CD8-positive, alpha-beta T cell (primary cell): ENCODE measurements at places on chromosomes 6 and 20.

DNA sequence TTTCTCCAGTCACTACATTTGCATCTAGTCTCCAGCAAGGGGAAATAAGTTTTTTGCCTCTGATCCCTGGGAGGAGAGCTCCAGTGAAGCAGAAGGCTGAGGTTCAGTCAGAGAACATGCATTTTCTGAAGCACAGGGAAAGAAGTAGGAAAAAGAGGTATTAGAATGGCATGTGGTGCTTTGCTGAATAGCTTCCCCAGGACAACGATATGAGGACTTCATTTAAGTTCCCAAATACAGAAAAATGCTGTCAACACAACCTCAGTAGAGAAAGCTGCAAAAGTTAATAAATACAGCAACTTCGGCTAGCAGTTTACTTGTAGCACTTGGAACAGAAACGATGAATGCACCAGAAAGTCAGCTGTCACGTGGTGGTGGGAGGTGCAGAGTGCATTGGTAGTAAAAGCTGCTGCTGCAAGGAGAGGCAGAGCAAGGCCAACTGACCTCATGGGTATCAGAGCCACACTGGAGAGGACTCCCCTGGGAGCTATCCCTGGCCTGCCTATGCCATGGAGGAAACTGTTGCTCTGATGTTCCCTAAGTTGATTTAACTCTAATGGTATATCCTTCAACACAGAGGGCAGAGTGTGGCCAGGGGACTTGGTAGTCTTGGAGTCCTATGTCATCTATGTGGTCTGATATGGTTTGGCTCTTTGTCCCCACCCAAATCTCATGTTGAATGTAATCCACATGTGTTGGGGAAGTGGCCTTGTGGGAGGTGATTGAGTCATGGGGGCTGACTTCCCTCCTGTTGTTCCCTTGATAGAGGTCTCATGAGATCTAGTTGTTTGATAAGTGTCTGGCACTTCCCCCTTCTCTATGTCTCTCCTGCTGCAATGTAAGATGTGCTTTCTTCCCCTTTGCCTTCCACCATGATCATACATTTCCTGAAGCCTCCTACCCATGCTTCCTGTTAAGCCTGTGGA is 85.9 kb downstream of the ADTRP start:
- DNase-seq, result no peak

DNA sequence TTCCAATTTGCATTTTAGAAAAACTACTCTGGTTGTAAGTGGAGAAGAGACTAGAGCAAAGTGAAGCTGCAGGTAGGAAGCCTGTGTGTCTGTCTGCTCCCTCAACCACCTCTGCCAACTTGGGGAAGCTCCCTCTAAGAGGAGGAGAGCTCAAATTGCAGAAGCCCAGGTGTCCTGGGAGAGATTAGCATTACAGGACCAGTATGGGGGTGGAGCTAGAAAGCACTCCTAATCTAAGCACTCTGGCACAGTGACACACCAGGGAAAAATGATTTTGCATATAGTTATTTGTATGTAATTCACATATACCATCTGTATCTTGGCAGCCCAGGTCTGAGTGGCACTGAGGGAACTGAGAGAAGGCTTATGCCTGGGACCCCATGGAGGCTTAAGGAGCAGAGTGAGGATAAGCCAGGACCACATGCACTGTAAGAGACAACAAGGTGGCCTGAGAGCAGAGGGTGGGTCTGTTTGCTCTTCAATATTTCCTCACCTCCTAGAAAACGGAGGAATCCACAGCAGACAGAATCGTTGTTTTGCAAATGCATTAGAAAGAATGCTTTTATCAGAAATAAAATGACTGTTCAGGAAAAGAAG is 13.6 kb downstream of the GSTA2 start:
- no peak for DNase-seq

GRCh38 chr6:13560651-13561044 is 13.8 kb upstream of the SIRT5 start:
- no peak for DNase-seq

DNA sequence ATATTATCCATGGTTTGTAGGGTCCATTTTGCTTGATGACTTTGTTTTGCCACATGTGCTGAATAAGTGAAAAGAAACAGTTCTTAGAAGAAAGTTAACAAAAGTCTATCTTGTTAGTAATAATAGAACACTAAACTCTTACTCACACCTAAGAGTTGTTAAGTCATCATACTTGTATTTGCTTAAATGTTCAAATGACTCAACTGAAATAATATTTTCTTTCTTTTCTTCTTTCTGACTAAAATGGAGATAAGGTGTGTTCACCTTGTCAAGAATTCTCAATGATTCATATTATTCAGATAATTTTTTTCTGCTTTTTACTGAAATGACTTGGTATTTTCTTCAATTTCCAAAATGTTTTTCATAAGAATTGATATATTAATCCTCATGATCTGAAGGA is 327.2 kb downstream of the HTR1B start:
- no peak for DNase-seq

GRCh38 chr6:64622944-64623343 is 987.3 kb downstream of the PHF3 start:
- DNase-seq, result no peak

GRCh38 chr6:26156850-26157250 is 69.6 kb downstream of the HFE start:
- no peak for DNase-seq

DNA sequence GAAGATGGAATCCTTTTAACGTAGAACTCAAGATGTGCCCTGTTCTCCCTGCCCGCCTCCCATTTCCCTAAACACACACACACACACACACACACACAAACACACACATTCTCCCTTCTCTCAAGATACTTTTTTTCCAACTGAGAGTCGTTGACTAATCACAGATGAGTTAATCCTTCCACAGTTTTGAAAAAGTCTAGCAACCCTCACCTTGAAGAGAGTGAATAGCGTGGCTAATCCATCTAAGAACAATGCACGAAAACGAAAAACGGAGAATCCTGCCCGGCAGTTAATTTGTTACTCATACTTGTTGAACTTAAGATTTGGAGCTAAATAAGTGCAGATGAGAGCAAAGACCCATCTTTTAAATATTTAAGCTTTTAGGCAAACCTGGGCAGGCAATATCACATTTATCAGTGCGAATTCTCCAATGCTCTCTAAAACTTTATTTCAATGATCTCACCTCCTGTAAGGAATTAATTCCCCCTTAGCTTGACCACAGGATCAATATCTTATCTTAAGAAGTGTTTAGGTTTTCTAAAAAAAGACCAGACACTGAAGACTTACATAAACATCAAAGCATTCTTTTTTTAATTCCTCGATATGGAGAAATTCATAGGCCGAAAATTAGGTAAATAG is 1.1 kb downstream of the AGPAT4 start:
- DNase-seq, result no peak

- DNase-seq, result no peak
Observed at GRCh38 chr20:48382304-48382703, 445.5 kb downstream of the PREX1 start.

DNA sequence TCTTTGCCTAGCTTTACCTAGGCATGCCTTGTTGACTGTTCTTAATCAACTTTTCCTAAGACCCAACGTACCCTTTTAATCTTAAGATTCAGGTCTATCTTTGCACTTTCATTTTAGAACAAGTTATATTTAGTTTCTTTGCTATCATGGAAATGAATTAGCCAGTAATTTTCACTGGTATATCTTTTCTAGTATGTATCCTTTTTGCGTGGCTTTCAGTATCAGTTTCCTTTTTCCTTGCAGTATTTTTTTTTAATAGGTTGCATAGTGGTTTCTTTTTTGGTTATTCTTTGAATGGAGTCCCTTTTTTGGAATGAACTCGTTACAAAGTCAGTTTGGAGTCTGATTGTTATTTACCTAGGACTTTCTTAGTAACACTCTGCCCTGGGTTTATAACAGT is 7.3 kb downstream of the ANKEF1 start:
- DNase-seq, result no peak

DNA sequence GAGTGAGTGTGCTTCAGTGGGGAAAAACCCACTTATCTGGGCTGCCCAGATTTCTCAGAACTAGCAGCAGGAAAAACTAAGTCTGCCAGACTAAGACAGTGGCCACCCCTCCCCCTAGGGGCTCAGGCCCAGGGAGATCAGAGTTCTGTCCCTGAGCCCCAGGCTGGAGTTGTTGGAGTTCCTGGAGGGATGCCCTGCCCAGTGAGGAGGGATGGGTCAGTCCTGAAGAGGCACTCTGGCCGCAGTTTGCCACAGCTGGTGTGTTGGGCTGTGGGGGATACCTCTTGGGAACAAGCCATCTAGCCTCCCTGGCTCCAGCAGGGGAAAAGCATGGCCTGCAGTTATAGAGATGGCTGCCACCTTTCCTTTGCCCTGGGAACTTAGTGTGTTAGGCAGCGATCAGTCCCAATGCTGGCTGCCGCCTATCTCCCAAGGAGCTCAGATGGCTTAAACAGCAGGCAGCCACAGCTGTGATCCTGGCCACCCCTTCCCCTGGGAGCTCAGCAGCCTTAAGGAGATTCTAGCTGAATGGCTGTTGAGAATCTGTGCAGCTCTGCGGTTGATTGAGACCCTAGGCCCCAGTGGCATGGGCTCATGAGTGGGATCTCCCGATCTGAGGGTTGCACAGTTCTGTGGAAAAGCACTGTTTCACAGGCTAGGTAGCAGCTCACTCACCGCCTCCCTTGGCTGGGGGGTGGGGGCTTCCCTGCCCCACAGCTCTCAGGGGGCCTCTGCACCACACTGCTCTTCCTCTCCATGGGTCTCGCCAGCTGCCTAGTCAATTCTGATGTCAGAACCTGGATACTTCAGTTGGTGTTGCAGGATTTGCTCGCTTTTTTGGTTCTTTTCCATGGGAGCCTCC is 13.2 kb downstream of the SIRPG start:
- DNase-seq, result no peak

DNA sequence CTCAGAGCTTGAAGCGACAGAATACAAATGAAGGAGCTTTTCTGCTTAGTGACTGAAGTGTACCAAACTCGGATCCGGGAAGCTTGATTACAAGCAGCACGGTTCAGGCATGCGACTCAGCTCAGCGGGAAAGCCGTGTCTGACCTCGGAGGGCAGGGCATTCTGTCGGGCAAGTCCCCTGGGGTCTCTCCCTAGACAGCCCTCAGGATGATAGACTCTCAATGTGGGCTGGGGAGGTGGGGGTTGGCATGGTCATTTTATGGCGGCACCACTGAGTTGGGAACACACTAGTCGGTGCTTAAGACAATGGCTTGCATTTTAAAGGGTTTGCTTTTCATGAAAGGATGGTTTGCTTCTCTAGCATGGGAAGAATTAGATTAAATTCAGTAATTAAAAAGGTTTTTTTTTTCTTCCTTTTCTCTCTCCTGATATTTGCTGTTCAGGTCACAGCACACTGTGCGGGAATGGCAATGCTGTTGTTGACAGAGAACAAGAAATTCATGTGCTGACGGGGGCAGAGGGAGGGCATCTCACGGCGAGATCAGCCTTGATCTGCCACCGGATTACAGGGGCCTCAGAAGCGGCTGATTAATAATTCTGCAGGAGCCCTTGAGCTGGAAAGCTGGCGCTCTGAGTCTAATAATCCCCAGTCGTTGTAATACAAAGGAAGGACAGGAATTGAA is 80.7 kb upstream of the TRAF3IP2 start:
- DNase-seq, result no peak

DNA sequence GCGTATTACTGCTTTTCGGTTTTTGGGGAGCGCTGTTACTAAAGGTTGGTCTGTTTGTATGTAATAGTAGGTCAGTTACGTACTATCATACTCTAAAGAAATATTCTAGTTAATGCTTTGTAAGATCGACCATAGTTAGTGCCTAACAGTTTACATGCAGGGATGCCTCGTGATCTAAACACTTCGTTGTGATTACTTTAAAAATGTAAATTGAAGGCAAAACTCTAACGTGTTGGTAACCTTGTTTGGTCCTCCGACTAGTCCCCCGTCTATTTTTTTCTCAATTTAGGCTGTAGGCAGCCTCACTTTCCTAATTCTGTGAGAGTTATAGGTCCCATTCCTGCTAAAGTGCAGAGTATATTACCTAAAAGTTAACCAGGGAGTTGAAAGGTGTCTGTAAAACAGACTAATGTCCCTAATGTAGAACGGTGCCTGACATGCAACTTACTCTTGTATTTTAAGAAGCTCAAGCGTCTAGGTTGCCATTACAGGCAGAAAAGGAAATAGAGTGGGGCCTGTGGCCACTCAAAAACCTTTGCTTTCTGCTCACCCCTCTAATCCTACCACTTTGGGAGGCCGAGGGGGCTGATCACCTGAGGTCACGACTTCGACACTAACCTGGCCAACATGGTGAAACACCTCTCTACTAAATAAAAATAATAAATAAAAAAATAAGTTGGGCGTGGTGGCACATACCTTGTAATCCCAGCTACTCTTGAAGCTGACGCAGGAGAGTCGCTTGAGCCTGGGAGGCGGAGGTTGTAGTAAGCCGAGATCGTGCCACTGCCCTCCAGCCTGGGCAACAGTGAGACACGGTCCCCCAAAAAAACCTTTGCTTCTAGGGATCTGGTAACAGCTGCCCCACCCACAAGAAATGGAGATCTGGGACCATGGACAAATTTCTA is 37.8 kb downstream of the HFE start:
- DNase-seq, result peak; percentile 8

GRCh38 chr6:158772172-158772571 is 47.0 kb downstream of the EZR start:
- DNase-seq, result no peak

DNA sequence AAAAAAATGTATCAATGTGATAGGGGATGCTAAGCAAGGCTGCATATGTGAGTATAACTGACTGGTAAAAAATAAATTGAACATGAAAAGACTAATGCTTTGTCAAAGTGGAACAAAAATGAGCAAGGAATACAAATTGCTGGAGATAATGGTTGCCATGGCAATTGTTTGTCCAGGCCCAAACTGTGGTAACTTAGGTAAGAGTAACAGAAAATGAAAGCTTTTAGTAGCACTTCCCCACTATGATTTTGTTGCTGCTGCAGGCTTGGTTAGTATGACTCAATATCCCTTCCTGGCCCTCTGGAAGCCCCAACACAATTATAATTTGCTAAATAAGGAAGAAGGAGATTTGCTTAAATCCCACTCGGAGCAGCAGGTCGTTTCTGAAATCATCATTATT is 577.1 kb downstream of the DOK5 start:
- DNase-seq, result no peak

DNA sequence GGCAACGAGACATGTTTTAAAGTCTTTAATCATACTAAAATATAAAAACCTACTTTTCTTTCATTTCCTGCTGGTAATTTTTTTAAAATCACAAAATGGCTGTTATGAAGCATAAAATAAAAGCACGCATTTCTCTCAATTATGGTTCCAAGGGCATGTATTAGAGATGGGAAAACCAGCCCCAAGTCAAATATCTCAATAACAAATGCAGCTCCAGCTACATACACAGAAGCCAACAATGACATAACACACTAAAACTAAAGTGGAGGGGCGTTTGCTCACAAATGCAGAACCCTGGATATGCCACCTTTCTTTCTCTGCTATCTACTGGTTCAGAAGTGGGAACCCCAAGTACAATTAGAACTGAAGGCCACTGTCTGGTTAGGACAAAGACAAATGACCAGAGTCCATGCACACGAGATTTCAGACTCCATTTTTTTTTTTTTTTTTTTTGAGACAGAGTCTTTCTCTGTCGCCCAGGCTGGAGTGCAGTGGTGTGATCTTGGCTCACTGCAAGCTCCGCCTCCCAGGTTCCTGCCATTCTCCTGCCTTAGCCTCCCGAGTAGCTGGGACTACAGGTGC is 27.8 kb downstream of the EZR start:
- no peak for DNase-seq
